ENCODE measurements at places on chromosomes 6 and 20.

GRCh38 chr20:49477200-49477599 lies 5.3 kb downstream of the KCNB1 start:
- no peak for DNase-seq

- no peak for DNase-seq
Observed at GRCh38 chr20:37537505-37537904, 9.8 kb upstream of the BLCAP start.

DNA sequence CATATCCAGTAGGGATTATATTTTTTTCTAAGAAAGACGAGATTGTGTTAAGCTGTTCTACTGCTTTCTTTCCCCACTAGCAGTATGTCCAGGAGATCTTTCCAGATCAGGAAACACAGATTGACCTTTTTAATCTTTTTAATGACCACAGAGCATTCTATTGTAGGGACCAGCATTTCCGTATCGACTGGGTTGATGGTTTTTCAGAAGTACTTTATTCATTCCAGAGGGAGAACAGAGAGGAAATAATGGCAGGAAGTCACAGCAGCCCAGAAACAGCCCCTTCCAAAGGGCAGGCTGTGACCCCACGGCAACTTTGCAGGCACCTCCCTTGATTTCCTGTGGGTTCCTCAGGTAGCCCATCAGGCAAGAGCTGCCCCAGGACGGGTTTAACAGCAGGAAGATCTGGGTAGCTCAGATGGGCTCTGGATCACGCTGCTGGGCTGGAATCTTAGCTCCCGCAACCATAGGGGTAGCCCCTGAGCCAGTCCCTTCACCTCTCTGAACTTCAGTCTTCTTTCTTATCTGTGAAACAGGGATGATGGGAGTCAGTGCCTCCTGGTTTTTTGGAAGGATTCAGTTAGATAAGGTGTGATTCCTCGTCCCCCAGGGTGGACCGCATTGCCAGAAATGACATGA lies 23.8 kb upstream of the CHMP4B start:
- DNase-seq, result no peak

DNA sequence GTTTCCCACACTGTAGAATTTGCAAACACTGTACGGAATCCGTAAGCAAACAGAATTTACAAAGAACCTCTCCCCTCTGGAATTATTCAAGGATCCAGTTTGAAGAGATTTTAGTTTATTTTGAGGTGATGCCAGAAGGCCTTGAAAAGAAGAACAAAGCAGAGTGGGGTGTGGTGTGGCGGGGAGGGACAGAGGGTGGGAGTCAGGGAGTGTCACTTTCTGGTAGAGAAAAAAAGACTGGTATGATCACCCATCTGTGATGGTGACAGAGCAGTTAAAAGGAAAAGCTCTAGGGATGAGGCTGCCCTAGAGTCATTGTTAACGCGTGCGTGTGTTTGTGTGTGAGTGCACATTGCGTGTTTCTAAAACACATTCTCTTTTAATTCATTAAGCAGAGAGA lies 97.0 kb upstream of the F13A1 start:
- DNase-seq, result no peak

DNA sequence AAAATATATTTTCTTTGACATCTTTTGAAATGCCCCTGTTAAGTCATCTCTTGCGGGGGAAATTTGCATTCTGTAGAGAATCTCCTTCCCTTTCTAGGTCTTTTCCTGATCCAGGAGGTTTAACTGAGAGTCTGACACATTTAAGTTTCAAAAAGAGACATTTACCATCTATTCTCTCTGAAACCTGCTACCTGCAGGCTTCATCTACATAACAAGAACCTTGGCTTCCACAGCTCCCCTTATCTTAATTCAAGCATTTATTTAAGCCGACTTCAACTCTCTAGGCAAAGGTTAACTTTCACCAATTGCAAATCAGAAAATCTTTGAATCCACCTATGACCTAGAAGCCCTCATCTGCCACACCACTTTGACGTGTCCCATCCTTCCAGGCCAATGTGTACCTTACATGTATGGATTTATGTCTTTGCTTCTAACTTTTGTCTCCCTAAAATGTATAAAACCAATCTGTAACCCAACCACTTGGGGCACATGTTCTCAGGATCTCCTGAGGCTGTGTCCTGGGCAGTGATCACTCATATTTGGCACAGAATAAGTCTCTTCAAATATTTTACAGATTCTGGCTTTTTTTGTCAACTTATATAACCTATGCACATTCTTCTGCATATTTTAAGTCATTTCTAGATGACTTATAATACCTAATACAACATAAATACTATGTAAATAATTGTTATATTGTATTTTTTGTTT lies 666.7 kb downstream of the UTRN start:
- DNase-seq, result no peak

- DNase-seq, result no peak
Observed at GRCh38 chr6:146857980-146858347, 259.2 kb downstream of the ADGB start.

DNA sequence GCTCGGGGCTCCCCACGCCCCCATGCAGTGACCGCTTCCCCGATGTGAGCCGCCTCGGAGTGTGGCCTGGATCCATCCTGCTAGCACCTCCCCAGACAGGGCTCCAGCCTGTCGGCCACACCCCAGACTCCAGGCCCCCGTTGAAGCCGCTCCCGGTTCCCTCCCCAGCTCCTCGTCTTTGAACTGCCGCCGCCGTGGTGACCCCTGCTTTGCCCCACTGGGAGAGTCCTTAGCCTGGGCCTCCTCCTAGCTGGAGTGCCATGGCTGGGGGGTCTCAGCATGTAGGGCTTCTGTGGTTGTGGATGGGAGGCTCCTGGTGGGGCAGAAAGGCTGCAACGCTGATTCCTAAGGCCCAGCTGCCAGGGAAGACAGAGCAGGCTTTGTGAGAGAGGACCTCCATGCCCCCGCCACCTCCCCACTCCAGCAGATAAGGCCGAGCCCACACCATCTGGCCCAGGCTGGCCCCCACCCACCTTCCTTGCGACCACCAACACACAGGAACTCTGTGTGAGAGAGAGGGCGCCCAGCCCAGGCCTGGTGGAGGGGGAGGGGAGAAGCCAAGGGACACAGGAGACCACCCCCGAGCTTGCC lies 11.4 kb downstream of the FOXS1 start:
- no peak for DNase-seq

GRCh38 chr6:19312241-19312978 lies 524.8 kb upstream of the ID4 start:
- no peak for DNase-seq

- DNase-seq, result no peak
Observed at GRCh38 chr6:109121411-109121810, 26.1 kb downstream of the CEP57L1 start.

- no peak for DNase-seq
Observed at GRCh38 chr20:41191562-41192500, 54.5 kb downstream of the PLCG1 start.

GRCh38 chr6:111894951-111895350 lies 21.7 kb upstream of the FYN start:
- DNase-seq, result no peak

- DNase-seq, result no peak
Observed at GRCh38 chr20:611047-611842, 1.1 kb upstream of the TCF15 start.

GRCh38 chr6:28478518-28478917 lies 35.2 kb upstream of the ZSCAN23 start:
- no peak for DNase-seq

GRCh38 chr6:39144481-39145173 lies 29.6 kb upstream of the SAYSD1 start:
- DNase-seq, result no peak

- no peak for DNase-seq
Observed at GRCh38 chr20:3691897-3692296, 10.1 kb upstream of the ADAM33 start.

GRCh38 chr6:127585123-127585522 lies 8.1 kb downstream of the C6orf58 start:
- no peak for DNase-seq

DNA sequence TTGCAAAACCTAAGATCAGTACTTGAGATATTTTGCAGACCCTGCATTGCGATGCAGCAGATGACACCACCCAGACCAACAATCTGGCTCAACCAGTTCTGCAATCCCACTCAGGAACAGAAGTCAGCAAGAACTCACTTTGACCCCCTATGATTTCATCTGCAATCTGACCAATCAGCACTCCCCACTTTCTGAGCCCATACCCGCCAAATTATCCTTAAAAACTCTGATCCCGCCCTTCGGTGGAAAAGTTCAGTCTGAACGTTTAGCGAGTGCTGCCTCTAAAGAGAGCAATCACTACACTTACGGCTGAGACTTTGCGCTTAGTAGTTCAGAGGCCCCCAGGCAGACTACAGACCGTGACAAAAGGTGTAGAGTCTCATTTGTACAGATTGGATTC lies 17.3 kb upstream of the KIAA1586 start:
- DNase-seq, result no peak

DNA sequence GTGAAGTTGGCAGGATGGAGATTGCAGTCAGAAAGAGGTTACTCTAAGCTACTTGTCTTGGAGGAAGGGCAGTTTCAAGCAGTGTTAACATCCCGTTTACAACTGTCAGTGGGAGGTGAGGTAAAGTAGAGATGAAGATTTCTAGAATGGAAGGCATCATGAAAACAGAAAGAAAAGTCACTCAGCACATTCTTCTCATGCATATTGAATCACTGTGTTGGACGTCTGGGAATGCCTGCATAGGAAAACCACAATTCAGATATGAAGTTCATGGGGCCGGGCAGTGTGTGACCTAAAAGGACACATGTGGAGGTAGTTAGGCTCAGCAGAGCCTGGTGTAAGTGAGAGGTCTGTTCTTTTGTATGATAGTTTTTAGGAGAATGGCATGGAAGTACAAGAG lies 73.5 kb upstream of the LAMP5 start:
- no peak for DNase-seq

DNA sequence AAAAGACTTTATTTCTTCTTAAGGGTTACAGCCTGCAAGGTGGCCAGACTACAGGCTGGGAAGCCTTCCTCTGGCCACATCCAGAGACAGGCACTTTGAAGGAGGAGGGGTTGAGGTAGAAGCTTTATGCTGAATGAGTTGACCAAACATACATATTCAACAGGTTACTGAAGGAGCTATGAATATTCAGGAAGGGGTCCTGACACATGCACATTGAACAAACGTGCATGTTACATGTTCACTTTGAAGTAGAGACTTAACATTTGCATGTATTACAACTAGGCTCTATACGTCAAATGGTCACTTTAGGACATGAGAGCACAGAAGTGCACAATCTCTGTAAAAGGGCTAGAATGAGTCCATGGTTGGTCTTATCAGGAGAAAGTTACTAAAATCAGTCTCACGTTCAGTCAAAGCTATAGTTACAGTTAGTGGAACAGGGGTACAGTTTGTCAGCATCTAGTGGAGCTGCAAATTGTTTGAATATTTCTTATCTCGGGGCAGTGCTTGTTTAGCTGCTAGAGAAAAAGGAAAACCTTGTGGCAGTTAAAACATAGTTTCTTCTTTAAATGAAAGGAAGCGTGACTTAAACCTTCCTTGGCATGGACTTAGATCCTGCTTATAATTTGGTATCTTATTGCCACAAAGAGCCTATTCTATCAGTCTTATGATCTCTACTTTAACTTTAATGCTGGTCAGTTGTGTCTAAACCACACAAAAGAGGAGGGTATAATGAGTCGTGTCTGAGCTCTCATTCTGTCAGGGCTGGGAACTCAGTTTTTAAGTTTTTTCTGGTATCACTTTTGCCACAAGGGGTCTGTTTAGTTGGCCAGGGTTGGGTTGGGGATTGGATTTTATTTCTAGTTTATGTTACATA lies 4.6 kb upstream of the ZSCAN9 start:
- no peak for DNase-seq

DNA sequence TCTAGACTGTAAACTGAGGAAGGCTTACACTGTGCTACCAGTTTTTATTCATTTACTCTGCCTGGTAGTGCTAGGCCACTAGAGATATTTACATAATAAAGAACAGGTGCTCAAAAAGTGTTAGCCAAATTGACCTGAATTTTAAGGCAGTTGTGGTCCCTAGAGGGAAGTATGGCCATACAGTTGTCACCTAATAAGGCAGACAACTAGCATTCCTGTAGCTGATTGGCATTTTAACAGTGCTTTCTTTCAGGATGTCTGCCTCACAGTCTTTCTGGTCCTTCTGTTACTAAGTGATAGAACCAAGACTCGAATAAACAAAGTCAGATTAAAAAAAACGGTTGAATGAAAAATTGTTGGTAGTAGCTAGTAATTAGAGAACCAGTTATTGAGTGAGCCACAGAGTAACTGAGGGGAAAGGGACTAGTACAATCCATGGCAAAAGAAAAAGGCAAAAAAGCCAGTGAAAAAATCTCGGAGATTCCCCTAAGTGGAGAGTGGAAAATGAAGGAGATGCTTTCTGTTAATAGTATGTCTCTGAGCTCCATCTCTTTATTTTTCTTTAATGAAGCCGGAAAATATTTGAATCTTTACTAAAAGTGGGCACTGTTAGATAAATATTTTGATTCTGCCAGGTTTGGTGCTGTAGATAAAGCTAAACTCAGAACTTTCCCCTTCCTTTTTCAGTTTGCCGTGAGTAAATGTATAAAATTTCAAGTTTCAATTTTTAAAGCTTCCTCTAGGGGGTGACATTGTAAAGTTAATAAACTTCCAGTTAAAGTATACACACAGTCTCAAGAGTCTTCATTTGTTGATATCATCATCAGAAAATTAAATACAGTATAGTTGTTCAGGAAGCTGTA lies 9.1 kb downstream of the VTA1 start:
- DNase-seq, result no peak

GRCh38 chr20:45508068-45508886 lies 7.1 kb downstream of the SPINT3 start:
- no peak for DNase-seq

GRCh38 chr6:38396209-38396608 lies 243.5 kb downstream of the BTBD9 start:
- no peak for DNase-seq

- no peak for DNase-seq
Observed at GRCh38 chr6:109311471-109311870, 70.8 kb downstream of the CD164 start.

- no peak for DNase-seq
Observed at GRCh38 chr20:33322456-33322855, 39.4 kb downstream of the BPIFB1 start.

Data from activated T-helper 1 cell treated with anti-CD3 and anti-CD28 coated beads, Interleukin-2, amount 50 U/mL, for 16 hours (primary cell).